ENCODE measurements at places on chromosomes 6 and 20. TPM values are rescaled to one million over a fixed set of nuclear protein-coding genes. Genes with fewer than 3 reads are reported as not detected.

DNA sequence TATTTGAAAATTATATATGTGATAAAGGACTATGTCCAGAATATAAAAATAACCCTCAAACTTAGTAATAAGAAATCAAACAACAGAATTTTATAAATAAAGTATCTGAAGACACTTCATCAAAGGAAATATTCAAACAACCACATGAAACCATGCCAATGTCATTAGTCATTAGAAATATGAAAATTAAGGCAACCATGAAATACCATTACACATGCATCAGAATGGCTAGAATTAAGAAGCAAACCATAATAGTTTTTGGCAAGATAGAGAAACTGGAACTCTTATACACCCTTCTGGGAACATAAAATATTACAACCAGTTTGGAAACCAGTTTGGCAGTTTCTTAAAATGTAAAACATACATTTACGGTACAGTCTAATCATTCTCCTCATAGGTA, 137.2 kb upstream of the ADGRB3 start:
- no peak for DNase-seq

The ULBP1 gene
- total RNA-seq: 2.5 TPM

GRCh38 chr6:150134280-150134920, 8.4 kb upstream of the PPP1R14C start:
- DNase-seq: no peak

GRCh38 chr6:49088631-49089030, 374.4 kb downstream of the MMUT start:
- no peak for DNase-seq

GRCh38 chr6:54291146-54291545, 17.1 kb upstream of the TINAG start:
- DNase-seq: no peak

- DNase-seq: no peak
These were observed 111.1 kb upstream of the CCDC28A start for GRCh38 chr6:138662471-138662870.

GRCh38 chr6:111215131-111215530, 127.8 kb downstream of the SLC16A10 start:
- DNase-seq: no peak

- no peak for DNase-seq
These were observed 455.5 kb upstream of the FLRT3 start for GRCh38 chr20:14792915-14793314.

DNA sequence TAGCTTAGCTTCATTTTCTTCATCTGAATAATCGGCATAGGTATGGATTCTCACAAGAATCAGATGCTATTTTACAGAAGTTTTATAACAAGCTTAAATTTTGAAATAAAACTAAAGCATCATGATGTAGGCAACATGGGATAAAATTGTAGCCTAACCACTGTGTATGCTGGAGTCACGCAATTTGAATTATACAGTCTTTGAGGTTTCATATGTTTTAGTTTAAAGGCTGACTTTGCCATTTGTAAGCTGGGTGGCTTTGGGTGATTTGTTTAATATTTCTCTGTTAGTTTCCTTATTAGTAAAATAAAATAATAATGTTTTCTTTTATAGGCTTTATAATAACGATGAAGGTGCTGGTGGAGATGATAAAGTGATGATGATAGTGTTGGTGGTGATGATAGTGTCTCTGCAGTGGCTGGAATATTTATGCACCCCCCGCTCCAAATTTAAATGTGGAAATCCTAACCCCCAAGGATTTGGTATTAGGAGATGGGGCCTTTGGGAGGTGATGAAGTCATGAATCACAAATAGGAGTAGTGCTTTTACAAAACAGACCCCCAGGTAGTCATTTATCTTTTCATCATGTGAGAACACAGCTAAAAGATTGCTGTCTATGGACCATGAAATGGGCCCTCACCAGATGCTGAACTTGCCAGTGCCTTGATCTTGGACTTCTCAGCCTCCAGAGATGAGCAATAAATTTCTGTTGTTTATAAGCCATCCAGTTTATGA, 42.0 kb downstream of the DOK5 start:
- DNase-seq: no peak

- no peak for DNase-seq
These were observed 70.8 kb downstream of the BMP2 start for GRCh38 chr20:6838181-6838826.

DNA sequence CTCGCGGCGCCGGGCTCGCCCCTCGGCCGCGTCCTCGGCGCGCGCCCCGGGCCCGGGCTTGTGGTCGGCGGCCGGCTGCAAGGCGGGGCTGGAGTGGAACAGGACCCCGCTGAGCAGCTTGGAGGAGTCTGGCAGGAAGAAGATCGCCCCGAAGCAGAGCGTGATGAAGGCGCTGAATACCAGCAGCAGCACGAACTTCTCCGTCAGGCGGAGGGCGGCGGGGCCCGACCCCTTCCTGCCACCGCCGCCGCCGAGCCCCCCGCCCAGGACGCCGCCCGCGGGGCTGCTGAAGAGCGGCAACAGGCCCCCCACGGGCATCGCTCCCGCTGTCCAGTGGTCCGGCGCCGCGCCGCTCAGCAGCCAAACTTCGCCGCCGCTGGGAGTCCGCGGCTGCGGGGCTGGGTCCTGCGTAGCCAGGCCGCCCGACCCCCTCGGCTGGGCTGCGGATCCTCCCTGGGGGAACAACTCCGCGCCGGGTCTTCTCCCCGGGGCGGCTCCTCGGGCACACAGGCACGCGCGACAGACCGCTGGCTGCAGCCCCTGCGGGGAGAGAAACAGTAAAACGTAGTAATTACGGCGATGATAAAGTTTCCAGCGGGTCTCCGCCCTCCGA, 707 bp downstream of the MAN1A1 start:
- DNase-seq: peak; percentile 13

DNA sequence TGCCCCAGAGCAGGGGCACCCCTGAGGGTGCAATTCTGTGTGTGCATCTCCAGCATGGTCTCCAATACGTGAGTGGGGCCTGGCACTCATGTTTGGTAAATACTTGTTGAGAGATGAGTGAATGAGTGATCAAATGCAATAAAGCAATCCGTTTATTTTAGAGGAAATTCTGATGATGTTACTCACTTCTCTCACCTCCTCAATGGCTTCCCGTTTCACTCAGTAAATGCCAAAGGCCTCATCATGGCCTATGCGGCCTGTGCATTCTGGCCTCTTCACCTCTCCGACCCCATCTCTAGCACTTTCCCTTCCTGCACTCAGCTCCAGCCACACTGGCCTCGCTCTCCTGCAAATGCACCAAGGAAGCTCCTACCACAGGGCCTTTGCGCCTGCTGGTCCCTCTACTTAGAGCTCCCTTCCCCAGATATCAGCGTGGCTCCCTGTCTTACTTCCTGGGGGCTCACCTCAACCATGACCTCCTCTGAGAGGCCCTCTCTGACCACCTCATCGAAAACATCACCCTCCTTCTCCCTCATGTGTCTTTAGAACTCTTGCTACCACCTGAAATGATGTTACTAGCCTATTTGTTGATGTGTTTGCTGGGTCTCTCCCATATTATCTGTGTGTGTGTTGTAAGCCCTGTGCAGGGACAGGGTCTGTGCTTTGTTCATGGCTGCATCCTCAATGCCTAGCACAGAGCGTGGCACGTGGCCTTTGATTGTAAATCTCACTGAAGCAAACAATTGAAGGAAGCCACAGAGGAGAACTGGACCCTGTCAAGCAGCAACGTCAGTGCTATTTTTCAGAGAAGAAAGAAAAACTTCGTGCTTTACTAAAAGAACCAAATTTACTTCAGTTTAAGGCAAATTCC, 42.6 kb downstream of the RAB44 start:
- no peak for DNase-seq

DNA sequence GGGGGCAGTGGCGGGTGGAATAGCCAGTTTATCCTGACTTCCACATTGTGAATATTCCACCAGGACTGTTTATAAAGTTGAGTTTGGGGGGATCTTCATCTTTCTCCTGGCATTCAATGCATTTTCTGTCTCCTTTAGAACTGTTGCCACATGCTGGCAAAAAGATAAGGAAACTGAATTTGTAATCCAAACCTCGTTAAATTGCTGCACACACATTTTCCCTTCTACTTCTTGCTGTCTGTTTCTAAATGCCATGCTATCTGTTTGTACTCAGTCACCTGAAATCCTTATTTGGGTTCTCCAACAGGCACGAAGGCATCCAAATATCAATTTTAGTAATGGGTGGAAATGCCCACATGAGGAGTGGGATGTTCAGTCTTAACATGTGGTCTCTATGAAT, 180.2 kb upstream of the CCN2 start:
- DNase-seq: no peak

The BPI gene
- not detected for total RNA-seq

The WRNIP1 gene
- total RNA-seq: 36.9 TPM

DNA sequence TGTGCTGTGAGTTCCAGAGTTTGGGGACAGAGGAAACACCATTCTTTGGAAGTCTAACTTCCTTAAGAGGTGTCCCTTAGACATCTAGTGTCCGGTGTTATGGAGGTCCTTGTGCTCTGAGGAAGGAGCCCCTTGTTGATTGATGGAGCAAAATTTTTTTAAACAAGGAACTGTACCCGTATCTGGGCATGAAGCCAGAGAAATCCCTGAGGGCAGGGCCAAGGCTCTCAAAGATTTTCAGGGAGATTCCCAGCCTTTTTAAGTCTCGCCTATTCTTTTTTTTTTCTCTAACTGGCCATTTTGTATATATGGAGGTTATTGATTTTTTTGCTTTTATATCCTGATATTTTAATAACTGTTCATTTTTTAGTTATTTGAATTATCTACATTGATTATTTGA, 45.9 kb downstream of the TRIM38 start:
- DNase-seq: no peak

GRCh38 chr6:90370493-90370959, 73.9 kb upstream of the BACH2 start:
- no peak for DNase-seq

DNA sequence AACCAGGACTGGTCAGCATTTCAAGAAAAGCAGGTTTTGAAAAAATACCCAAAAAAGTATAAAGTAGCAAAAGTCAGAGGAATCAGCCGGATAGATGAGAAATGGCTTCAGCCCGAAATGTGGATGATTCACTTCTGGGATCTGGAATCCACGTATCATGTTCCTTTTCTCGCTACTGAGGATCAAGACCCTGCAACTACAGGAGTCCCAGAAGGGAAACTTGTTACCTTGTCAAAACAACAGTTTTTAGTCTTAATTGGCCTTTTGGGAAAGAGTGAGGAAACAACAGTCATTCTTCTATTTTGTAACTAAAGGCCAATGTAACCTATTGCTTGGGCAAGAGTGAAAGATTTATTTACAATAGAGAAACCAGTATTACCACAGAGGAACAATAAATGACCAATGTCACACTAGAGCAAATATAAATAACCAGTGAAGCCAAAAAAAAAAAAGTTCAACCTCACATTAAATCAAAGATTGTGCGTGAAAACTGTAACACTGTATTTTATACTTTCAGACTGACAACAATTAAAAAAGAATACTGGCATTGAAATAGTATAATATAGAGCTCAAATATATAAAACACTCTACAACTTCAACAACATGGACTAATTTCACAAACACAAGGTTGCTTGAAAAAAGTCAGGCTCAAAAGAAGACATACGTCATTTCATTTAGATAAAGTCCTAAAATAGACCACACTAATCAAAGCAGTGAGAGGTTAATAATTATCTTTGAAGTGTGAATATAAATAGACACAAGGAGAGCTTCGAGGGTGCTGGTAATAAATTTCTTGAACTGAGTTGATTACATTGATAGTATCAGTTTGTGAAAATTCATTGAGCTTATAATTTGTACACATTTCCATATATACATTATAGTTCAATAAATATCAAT, 116.2 kb downstream of the GFRAL start:
- DNase-seq: no peak

The CD40 gene
- total RNA-seq: 13.3 TPM

The GPSM3 gene
- total RNA-seq: 6.2 TPM

DNA sequence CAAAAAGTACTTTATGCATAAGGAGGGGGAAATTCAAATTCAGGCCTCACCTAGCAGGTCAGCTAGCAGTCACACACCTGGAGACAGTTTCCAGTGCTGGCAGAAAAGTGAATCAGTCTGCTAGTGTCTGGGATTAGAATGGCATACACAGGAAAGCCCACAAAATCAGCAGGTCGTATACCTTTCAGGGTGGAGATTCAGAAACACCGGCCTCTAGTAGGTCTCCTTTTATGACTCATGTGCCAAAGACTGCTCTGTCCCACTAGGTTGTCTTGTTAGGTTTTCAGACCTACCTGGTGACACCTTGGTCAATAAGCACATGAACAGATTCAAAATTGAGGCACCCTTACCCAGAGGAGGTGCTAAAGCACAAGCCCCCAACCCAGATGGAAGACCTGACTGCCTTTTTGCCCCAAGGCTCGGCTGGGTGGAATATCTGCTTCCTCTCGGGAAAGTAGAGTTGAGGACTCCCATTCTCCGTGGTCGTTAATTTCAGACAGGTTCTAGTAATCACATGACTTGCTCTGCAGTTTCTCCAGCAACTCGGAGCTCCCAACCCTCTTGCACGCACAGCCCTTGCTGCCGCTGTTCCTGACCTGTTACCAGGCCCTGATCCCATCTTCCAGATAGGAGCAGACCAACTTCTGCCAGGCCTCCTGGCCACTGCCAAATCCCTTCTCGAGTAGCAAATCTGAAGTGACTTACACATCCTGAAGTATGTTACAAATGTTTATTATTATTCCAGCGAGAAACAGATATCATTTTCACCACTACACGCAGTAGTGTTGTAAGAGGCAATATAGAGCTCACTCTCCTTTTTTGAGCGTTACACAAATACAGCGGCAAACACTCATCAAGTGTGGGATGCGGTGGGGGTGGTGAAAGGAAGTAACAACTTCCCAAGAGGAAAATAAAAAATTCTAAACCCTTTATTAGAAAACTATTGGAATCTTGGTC, 46.6 kb downstream of the AGPAT4 start:
- no peak for DNase-seq

The TMC2 gene
- total RNA-seq: not detected

- DNase-seq: no peak
These were observed 41.7 kb upstream of the EMILIN3 start for GRCh38 chr20:41408156-41408794.

DNA sequence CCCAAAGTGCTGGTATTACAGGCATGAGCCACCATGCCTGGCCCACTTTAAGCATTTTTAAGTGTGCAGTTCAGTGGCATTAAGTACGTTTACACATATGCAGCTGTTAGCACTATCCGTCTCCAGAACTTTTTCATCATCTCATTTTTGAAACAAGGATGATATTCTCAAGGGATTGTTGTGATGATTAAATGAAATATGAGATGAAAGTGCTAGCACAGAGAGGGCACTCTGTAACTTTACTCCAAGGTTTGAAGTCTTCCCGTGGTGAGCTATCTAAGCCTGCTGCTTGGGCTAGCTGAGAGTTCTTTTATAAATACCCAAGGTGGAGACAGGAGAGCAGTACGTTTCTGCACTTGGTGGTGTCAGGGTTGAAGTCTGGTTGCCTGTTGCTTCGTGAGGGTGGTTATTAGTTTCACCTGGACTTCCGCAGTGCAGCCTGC, 6.6 kb downstream of the TM9SF4 start:
- no peak for DNase-seq

Measured in Calu3 (cell line).